Foreskin fibroblast (primary cell): ENCODE measurements at places on chromosomes 4 and X.

DNA sequence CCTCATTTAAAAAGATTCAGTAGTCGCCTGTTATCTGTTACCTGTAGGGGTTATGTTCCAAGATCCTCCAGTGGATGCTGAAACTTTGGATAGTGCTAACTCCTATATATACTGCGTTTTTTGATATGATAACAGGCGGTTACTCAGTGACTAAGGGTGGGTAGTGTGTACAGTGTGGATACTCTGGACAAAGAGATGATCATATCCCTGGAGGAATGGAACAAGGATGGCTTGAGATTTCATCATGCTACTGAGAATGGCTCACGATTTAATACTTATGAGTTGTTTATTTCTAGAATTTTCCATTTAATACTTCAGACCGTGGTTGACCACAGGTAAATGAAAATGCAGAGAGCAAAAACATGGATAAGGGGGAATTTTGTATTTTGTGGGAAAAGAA is 21.5 kb downstream of the FAM47E start:
- no peak for DNase-seq

DNA sequence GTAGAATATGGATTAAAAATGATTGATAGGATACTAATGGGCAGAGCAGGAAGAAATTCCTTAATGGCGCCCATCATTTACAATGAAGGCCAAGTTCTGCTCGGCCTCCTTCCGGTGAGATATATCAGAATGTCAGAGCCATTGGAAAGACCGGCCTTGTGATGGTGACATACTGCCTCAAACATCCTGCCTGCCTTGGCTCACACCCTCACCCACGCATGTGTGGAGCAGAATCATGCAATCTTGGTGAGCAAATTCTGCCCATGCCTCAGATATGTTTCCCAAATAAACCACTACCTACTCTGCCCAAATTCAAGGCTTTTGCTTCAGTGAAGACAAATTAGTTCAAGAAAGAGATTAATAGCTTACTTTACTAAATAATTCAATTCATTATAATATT is 163.3 kb downstream of the MID1 start:
- peak; percentile 64 for DNase-seq

DNA sequence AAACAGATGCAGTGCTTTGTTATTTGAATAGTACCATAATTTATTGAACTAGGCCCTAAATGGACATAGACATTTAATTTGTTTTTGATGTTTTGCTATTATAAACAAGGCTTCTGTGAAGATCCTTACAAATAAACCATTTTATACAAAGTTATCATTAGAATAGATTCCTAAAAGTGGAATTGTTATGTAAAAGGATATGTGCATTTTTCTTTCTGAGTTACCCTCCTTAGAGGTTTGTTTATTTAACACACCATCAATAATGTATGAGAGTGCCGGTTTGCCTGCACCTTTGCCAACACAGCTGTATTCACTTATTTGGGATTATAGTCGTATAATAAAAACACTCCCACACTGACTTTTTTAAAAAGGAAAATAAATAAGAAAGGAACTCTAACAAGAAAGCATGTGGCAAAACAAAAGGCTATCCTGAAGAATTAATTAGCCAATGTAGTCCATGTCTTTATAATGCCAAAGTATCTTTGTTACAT is 84.8 kb downstream of the PAK3 start:
- DNase-seq: no peak

DNA sequence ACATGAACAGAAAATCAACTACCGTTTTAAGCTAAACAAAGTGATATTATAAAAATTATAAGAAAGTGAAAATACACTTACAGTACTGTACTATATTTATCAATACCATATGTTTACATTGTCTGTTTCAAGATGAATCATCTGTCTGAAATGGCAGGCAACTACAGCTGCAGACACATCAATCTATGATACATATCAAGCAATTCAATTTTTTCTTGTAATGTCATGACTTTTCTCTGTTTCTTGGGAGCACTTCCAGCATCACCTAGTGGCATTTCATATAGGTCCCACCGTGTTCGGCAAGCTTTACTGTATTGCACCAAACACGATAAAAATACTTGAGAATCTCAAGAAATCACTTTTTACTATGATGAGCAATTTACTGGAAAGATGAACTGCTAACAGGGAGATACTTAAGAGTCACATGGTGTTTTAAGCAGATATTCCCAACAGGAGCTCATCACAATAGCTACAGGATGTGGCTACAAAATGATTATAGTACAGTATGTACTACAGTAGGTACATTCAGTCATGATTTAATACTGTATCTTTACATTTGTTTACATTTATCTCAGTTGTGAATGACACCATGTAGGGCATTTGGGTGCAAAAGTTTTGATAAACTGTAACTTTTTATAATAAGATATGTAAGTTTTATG is 207.4 kb downstream of the ADAM29 start:
- no peak for DNase-seq

- DNase-seq: no peak
These were observed 134.6 kb upstream of the MAB21L2 start for GRCh38 chr4:150447356-150447755.

GRCh38 chrX:28058901-28059300 is 77.7 kb upstream of the DCAF8L1 start:
- no peak for DNase-seq

GRCh38 chrX:19515615-19516105 is 352 bp upstream of the MAP3K15 start:
- no peak for DNase-seq

DNA sequence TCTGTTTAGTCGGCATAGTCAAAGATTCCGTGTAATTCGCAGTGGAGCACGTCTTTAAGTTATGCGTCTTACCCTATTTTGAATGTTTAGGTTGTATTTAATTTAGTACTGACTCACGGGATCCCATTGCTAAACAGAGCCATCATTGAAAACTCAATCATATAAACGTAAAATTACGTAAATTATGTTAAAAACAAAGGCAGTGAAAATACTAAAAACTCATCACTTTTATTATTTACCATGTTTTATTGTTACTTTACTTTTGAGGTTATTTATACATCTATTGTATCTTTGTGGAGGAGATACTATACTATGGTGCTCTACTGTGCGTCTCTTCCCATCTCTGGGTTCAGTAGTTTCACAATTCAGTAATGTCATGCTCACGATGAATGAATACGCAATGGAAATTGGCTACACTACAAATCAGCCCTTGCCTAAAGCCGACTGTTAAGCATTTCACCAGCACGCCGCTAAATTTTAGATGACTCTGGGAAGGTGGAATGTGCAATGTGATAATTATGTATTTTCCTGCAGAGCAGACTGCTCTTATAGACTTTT is 944 bp downstream of the FUNDC2 start:
- DNase-seq: peak; percentile 39

DNA sequence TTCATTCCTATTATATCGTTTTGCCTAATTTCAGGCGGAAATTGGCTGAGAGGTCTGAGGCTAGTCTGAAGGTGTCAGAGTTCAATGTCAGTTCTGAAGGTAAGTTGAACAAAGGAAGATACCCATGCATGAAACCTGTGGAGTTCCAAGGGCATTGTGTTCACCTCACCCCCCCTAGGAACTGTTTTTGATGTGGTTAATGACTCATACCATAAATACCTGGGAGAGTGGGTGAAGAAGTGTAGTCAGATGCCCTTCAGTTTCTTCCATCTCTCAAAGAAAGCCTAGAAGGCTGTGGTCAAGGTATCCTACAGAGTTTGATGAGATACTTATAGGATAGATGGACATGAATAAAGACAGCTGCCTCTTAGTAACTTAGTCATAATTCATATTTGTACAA is 2.7 kb downstream of the UTP14A start:
- DNase-seq: no peak

DNA sequence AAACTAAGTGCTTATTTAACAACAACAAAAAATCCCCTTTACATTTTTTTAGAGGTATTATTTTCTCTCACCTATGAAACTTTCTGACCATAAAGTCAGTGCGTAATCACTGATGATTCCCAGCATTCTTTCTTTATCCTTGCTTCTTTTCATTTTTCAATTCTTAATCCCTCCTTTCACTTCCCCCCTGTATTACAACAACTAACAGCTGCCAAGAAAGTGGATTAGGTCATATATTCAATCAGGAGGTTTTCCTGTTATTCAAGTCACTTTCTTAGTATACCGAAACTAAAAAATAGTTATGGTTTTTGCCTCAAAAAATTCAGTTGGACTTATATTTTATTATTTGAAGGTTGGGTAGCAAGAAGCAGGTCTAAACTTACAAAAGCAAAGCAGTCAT is 2.1 kb upstream of the STAP1 start:
- DNase-seq: no peak

DNA sequence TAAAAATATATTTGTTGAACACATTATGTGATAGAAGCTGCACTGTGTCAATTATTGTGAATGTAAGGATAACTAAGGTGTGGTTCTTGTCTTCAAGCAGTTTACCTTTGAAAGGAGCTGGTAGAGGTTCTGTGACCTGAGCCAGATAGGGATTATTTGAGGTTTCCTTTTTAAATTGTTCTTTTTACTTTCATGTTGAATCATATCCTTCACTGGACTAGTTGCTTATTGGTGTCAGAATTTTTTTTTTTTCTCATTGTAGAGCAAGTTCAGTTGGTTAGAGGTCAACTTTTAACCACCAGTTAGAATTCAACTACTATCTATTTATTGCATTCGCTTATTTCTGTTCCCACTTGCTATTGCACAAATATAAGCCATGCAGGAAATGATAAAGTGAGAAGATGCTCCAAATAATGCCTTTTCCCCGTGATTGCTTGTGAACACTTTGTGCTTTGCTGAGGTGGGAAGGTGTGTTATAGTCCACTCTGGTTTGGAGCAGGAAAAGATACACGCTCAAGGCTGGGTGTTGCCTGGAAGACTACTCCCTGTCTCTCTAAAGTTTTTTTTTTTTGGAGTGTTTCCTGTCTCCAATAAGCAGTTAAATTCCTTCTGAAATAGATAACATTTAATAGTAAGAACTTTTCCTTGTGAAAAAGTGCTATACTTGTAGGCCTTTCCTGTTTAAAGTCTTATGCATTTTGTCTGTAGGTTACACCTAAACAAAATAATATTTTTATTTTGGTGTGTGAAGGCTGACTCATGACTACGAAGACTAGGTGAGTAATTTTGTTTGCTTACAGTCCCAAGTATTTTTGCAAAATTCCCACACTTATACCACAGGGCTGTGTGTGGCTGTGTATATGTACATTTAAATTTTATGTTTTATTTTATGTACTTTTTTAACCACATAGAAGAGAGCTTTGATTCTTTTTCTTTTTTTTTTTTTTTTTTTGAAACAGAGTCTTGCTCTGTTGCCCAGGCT is 83.8 kb upstream of the LCORL start:
- no peak for DNase-seq

DNA sequence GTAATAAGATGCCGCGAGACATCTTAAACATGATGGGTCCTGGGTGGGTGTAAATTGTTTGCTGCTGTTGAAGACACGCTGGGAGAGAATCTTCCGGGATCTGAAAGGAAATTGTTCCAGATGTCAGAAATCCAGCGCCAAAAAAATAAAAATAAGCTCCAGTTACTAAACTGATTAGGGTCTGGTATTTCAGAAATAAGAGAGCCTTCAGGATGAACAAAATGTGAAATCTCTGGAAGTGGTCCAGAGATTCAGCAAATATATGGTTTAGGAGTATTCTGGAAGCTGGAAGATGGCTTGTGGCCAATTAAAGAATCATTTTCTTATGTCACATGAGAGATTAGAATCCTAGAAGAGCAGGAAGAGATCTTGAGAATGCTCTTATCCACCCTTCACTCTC is 75.8 kb upstream of the NHS start:
- no peak for DNase-seq

DNA sequence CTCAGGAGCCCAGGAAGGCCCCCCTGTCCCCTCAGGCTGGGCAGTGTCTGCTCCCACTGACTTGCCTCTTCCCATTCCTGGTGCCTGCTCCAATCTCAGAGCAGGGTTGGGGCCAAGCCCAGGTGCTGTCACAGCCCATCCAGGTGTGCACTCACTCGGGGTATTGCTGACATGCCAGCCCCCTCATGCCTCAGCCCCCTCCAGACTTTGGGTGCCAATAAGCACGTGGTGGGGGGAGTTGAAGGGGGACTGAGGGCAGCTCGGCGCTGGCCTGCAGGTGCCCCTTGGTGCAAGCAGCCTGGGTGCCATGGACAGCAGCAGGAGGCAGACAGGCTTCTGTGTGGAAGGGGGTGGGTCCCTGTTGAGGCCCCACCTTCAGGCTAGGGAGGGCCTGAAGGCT is 28.4 kb downstream of the NAA11 start:
- DNase-seq: no peak
